ENCODE measurements at places on chromosomes 3 and 15. TPM values are rescaled to one million over a fixed set of nuclear protein-coding genes. Genes with fewer than 3 reads are reported as not detected.

DNA sequence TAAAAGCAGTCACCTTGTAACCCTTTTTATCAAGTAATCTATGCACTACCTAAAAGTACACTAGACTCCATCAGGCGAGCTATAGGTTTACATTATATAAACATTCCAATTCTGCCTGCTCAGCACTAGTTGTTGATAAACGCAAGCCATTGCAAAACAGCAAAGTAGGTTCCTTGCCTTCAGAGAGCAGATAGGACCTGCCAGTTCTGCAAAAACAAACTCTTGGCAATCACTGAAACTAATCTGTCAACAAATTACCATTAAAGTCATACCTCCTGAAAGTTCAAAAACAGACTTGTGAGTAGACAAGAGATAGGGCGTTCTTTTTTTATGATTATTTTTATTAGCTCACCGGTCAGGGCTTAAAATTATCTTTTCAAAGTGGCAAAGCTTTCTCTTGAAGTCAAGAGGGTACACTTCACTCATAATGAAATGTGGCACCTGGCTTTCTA is 392.5 kb downstream of the FOXP1 start:
- DNase-seq = no peak

GRCh38 chr15:90325726-90326125 is 26.4 kb upstream of the ZNF774 start:
- no peak for DNase-seq

- no peak for DNase-seq
Observed at GRCh38 chr3:194277104-194277785, 73.9 kb downstream of the CPN2 start.

GRCh38 chr15:63089260-63090043 is 32.2 kb upstream of the LACTB start:
- no peak for DNase-seq

DNA sequence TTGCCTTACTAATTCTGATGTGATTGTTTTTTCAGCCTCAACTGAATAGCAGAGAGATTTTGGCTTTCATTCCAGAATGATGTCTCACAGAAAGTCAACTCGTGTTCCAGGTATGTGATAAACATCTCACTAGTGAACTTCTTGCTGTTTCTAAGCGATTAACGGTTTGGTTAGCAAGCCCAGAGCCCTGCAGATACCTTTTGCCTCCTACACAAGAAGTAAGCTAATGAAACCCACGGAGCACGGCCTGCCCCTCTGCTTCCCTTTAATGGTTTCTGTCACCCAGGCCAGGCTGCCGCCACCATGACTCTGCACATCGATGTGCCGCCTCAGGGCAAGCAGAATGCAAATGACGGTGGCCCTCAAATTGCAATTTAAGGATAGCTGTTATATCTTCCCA is 155.9 kb upstream of the ICE2 start:
- DNase-seq = no peak

DNA sequence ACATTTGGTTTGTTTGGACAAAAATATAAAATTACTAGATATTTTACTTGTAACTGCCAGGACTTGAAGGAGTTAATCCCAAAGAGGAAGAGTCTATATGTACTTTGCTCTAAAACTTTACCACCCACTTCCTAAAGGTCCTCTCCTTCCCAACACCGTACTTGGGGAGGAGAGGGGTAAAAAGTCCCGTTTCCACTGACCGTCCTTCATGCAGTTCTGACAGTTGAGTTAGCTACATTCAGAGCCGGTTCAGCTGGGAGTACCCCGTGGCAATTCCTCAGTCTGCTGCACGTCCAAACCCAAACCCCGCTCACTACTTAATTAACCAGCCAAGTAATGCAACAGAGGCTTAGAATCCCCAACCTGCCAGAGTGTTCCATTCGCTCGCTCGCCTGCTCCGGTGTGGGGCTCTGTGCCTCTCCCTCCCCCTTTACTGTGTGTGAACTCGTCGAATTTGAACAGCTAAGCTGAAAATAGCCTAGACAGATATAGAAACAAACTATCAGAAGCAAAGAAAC is 519.7 kb downstream of the FOXP1 start:
- peak; percentile 90 for DNase-seq

DNA sequence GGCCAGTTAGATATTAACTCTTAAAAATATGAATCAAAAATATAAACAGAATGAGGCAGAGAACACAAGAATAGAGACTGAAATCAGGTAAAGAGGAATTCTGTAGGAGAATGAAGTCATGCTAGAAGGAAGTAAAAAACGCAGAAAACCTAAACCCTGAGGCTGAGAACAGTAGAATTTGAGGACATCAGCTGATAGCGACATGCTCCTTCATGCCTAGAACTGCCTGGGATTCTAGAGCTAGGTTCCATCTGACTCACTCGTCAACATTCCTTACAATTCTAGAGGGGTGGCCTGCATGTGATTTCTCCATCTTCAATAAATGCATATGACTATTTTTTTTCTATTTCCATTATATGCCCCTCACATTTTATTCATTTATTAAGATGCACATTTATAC is 343.0 kb downstream of the ROBO1 start:
- DNase-seq = no peak

- no peak for DNase-seq
Observed at GRCh38 chr3:132267391-132267993, 49.7 kb upstream of the ACP3 start.

DNA sequence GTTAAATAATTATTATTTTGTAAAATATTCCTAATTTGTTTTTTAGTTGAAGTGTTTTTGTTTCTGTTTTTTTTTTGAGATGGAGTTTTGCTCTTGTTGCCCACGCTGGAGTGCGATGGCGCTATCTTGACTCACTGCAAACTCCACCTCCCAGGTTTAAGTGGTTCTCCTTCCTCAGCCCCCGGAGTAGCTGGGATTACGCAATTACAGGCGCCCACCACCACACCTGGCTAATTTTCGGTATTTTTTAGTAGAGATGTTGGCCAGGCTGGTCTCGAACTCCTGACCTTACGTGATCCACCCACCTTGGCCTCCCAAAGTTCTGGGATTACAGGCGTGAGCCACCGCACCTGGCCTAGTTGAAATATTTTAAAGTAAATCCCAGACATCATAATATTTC is 48.7 kb upstream of the GATM start:
- DNase-seq = peak; percentile 8

DNA sequence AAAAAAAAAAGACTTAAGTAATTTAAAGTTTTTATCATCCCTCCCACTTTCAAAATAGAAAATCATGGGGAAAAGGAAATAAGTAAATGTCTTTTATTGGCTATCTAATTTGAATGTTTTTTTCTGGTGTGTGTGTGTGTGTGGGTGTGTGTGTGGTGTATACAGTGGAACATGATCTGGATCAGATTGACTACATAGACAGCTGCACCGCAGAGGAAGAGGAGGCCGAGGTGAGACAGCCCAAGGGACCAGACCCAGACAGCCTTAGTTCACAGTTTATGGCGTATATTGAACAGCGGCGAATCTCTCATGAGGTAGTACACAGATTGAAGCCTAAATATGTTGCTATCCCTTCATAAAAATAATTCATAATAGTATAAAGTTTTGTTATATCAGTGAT is 44.5 kb downstream of the LRCH3 start:
- DNase-seq = no peak

GRCh38 chr15:87268675-87269074 is 987.9 kb downstream of the NTRK3 start:
- DNase-seq = no peak

- no peak for DNase-seq
Observed at GRCh38 chr3:101011136-101011535, 17.9 kb upstream of the ABI3BP start.

GRCh38 chr3:56683122-56683817 is at the start of gene TASOR:
TASOR (minus strand) TSS chr3:56683265; CDS start chr3:56683006, 259 bp downstream.
- peak; percentile 93 for DNase-seq

- DNase-seq = no peak
Observed at GRCh38 chr3:186599142-186599784, 13.6 kb upstream of the AHSG start.

- DNase-seq = no peak
Observed at GRCh38 chr3:15682561-15683185, 81.1 kb downstream of the BTD start.

- no peak for DNase-seq
Observed at GRCh38 chr3:143975554-143976152, 4.0 kb downstream of the DIPK2A start.

- no peak for DNase-seq
Observed at GRCh38 chr3:159637883-159638542, 350.6 kb upstream of the IL12A start.

DNA sequence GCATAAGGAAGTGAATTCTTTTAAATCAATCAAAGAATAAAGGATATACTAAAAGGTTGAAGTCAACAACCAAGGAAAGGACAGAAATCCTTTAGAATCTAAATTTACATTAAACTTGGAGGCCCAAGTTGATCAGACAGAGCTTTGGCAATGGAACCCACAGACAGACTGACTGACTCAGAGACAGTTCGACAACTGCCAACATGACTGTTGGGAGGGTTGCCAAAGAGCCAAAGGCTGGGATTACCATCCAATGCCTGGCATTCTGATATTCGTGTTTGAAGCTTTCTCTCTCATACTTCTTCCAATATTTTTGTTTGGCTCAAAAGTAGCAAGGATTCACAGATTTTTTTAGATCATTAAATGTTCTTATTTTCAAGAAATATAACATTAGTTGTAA is 406.1 kb downstream of the PLCL2 start:
- no peak for DNase-seq

DNA sequence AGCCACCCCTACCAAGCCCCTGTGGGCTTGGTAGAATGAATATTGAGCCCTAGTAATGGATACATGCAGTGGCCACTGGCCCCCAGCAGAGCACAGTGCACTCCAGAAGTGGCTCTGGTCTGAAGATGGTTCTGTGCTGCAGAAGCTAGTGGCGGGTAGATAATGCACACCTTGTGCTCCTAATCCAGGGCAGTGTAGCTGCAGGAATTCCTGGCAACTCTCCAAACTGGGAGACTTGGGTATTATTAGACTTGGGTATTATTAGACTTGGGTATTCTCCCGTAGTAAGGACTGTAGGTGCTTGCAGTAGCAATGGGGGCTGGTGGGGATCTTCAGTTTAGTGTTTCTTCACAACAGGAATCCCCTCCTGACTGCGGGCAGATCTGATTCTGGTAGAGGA is 34.7 kb downstream of the NUSAP1 start:
- no peak for DNase-seq

GRCh38 chr15:67024314-67024997 is 40.9 kb upstream of the SMAD3 start:
- no peak for DNase-seq

DNA sequence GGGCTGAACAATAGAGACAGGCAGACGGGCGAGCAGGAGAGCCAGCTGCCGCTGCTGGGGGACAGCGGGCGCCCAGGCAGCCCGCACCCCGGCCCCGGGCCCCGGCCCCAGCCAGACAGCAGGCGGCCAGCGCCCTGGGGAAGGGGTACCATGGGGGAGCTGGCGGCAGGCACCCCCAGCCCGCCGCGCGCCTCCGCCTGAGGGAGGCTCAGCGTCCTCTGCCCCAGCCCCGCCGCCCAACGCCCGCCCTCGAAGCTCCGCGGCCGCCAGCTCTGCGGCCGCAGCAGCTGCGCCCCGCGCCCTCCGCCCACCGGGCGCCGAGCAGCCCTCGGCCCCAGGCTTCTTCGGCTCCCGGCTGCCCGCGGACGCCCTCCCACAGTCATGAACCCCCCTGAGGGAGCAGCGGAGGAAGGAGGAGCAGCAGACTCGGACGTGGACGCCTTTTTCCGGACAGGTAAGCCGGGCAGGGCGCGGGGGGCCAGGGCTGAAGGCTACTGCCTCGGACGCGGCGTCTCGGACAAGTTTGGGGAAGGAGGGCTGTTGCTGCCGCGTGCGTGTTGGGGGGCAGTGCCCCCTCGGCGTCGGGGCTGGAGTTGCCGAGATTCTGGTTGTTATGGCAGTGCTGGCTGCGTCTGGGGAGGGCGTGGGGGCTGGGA is 41.6 kb upstream of the ROPN1 start:
- peak; percentile 17 for DNase-seq

DNA sequence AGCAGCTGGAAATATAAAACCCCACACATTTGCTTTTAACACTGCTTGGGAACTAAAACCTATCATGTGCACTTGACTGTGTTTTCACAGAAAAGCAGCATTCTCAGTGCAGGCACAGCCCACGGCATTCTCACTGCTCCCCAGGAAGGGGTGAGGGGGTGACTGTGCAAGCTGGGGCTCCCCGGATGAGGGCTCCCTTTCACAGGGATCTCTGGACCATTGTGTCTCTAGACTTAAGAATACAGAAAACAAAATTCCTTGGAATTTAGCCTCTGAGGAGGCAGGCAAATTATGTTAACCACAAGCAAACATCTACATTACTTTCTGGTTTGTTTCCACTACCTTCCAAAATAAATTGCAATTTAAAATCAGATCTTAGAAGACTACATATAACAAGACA is 100.3 kb downstream of the FSIP1 start:
- no peak for DNase-seq

DNA sequence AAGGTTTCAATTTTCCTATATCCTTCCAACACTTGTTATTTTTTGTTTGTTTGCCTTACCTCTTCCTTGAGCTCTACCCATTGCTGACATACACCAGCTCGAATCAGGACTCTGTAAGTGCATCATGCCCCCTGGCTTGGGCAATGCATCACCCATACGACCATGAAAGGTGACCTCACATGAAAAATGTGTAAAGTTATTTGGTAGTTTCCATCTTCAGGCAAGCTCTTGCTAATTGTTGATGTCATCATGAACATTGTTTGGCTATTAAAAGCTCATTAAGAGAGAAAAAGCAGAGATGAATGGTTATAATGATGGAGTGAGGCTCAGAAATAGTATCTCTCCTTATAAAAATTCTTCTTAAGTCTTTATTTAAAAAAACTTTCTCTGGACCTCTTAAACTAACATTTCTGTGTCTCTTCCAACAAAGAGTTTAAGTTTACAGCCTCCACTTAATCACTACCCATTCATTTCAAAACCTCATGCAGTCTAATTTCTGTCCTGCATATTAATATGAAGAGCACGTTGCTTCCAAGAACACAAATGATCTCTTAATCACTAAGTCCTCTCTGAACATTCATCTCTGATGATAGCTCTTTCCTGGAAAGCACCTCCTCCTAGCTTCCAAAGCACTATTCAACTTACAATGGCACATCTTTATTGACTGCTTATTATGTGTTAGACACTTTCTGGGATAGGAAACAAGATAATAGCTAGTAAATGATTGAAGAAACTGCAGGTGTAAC is 236.3 kb downstream of the NFKBIZ start:
- no peak for DNase-seq

GRCh38 chr3:129485721-129486663 is 42.4 kb upstream of the RHO start:
- peak; percentile 93 for DNase-seq

GRCh38 chr3:14123308-14124222 is 1.1 kb downstream of the CHCHD4 start:
- DNase-seq = peak; percentile 50

TJP1 gene
- 96.3 TPM for total RNA-seq

AKAP13 gene
- 232 TPM for total RNA-seq

CD80 gene
- total RNA-seq = not detected

PP2D1 gene
- not detected for total RNA-seq

ACP3 gene
- 0.58 TPM for total RNA-seq

P2RY12 gene
- total RNA-seq = 1.5 TPM

DCBLD2 gene
- 48.4 TPM for total RNA-seq

ARL13B gene
- total RNA-seq = 16.7 TPM

IL17RE gene
- 1.7 TPM for total RNA-seq

RCN2 gene
- 55.6 TPM for total RNA-seq

Measured in esophagus muscularis mucosa (tissue), 4 donors.